Sigmoid colon (tissue), 7 donors: ENCODE measurements at places on chromosomes 5 and 9. TPM values are rescaled to one million over a fixed set of nuclear protein-coding genes. Genes with fewer than 3 reads are reported as not detected.

DNA sequence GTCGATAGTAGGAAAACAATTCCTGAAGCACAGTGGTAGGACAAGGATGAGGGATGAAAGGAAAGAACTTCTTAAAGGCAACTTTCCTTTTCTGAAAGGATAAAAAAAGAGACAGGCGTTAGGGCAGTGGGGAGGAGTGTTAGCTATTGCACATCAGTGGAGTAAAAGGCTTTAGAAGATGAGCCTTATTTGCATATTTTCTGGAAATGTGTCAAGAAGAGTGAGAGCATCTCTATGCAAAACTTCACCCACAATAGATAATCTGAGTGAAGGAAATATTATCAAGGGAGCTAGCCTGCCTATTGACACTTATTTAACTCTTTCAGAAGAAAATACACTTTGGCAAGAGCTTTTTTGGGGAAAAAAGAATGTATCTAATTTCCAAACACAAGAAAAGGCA lies 151.6 kb downstream of the MACIR start:
- DNase-seq: no peak

DNA sequence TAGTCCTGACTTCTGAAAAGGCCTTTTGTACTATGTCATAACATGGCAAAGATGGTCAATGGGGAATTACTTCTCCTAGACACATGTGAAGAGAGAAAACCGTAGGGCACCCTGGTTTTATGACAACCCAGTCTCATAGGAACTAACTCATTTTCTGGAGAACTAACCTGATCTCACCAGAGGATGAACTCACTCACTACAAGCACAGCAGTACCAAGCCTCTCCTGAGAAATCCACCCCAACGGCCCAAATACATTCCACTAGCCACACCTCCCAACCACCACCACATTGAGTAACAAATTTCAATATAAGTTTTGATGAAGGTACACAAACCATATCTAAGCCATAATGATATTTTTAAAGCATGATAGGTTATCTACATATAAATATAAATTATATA lies 909.3 kb upstream of the CDH10 start:
- no peak for DNase-seq

- DNase-seq: no peak
Observed at GRCh38 chr5:106874974-106875373, 795.8 kb downstream of the EFNA5 start.

The PCDHB14 gene
- not detected for polyA plus RNA-seq

The SPAAR gene
- polyA plus RNA-seq: not detected
